ENCODE measurements at places on chromosomes 11 and 22.

DNA sequence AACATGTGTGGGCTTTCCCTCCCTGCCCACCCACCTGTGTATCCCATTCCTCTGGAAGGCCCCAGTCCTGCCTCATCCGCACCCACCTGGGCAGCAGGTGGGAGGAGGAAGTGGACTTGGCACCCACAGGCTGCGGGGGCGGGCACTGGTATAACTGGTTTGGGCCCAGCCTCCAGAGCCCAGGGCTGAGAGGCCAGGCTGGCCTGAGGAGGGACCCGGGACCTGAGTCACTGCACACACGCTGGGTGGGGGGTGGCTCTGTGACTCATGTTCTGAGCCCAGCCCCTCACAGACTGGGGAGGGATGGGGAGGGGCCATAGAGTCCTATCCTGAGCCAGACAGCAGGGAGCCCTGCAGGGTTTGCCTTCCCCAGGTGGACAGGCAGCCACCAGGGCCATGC, 16.7 kb downstream of the PHLDA2 start:
- no peak for DNase-seq

DNA sequence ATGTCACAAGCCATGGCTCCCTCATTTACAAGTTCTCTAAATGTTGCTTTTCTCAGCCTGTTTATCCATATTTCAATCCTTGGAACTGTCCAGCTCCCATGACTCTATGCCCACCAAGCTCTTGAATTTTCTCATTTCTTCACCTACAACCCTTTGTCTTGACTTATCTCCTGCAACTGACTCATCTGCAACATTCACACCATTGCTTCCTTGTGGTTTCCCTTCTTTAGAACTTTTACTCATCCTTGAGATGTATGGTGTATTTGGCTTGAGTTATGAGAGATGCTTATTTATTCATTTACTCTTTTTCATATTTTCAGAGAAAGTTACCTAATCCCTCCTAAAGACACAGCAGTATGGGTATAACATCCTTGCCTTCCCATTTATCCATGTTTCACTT, 18.8 kb downstream of the TRIM34 start:
- DNase-seq = no peak

DNA sequence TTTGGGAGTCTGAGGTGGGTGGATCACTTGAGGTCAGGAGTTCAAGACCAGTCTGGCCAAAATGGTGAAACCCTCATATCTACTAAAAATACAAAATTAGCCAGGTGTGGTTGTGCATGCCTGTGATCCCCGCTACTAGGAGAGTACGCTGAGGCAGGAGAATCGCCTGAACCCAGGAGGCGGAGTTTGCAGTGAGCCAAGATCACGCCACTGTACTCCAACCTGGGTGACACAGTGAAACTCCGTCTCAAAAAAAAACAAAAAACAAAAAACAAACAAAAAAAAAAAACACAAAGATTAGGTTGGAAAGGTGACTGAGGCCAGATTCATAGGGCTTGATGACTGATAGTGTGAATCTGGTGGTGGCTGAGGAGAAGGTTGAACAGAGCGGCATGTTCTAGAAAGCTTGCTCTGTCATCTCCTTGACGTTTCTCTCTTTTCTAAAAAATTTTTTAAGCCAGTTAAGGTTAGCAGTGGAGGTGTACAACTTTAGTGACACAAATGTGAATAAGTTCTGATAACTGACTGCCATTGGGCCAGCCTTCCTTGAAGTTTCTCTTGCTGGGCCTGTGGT, 40.9 kb downstream of the TXN2 start:
- DNase-seq = no peak

GRCh38 chr22:27627901-27628300, 173.7 kb downstream of the MN1 start:
- DNase-seq = no peak

DNA sequence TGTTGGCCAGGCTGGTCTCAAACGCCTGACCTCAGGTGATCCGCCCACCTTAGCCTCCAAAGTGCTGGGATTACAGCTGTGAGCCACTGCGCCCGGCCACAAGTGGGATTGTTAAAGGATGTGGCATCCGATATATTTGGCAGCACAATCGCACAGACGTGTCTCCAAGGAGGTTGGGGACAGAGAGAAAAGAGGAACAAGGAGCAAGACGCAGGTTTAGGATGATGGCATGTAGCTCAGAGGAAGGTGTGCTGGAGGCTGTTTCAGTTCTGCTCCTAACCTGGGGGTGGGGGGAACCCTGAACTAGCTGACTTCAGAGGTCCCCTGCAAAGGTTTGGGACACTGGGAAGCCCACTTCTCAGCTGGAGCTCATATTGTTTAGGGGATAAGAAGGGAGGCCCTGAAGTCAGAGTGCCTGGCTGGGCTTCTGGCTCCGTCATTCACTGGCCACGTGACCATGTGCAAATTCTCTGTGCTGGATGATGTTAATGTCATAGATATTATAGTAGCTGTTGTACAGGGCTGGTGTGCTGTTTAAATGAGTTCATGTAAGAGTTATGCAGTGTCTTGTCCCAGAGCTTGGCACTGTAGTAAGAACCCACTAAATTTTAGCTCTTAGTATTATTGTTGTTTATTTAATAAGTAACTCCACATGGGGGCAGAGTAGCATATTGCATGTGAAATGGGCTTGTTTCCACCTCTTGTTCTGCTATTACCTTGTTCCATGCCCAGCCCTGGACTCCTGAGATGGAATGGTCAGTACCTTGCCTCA, 129.7 kb downstream of the ST3GAL4 start:
- no peak for DNase-seq

DNA sequence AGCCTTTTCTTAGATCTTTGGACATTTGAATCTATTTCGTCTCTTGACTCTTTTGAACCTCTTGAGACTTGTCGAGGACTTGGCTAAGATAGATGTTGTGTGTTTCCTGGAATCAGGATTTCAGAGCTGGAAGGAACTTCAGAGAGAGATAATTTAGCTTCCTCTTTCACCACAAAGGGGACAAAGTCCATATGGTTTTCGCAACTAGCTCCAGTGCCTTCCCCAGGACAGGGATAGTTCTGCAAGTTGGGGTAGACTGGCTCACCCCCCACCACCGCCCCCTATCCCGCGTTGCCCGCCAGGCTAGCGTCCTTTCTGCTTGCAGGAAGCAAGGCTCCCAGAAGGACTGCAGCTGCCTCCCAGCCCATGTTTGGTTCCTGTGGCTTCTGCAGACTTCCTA, 75.7 kb upstream of the MYO18B start:
- DNase-seq = no peak

GRCh38 chr11:58580311-58580710, 1.4 kb downstream of the ZFP91 start:
- no peak for DNase-seq

- DNase-seq = no peak
Measured at GRCh38 chr22:31089160-31090100, 8.3 kb downstream of the SMTN start.

DNA sequence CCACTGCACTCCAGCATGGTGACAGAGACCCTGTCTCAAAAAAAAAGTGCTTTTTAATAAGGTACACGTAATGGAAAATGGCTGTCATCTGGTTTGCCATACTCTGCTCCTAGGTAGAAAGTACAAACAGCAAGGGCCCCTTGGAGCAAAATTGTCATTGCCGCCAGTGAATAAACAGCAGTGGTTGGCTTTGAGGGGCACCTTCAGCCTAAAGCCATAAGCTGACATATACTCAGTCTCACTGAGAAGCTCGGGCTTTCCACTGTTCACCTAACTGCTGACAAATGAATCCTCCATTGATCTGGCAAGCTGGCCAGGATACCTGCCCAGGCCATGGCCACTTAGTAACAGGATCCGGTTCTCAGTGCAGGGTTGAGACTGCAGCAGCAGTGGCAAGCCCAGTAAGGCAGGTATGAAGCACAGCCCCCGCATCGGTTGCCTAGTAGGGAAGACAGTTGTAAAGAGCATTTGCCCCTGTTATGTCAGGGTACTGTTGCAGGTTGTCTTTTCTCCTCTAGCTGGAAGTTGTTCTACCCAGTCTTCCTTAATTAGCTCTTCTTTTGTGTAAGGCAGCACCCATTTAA, 38.8 kb downstream of the MARK2 start:
- DNase-seq = no peak

DNA sequence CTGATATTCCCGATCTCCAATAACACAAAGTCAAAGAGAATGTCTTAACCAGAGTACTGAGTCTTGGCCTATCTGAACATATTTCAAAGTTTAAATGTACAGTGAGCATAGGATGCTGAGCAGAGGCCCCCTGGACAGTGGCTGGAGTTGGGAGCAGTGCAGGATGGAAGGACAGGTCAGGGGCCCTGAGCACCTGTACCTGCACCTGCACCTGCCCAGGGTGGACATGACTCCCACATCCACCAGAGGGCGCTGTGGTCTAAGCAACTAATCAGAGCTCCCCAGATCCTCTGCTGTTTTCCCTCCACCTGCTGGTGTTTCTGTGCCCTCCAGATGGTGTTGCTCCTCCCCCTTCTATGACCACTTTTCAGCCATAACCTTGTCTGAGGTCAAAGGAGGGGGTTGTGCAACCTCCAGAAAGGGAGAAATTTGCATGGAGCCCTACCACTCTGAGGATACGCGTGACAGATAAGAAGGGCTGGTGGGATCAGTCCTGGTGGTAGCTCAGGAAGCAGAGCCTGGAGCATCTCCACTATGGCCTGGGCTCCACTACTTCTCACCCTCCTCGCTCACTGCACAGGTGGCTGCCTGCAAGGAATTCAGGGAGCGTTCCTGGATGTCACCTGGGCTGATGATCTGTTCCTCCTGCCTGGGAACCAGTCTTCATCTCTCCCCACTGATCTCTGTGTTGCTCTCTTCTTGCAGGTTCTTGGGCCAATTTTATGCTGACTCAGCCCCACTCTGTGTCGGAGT, 49.1 kb upstream of the VPREB1 start:
- DNase-seq = peak; percentile 74

DNA sequence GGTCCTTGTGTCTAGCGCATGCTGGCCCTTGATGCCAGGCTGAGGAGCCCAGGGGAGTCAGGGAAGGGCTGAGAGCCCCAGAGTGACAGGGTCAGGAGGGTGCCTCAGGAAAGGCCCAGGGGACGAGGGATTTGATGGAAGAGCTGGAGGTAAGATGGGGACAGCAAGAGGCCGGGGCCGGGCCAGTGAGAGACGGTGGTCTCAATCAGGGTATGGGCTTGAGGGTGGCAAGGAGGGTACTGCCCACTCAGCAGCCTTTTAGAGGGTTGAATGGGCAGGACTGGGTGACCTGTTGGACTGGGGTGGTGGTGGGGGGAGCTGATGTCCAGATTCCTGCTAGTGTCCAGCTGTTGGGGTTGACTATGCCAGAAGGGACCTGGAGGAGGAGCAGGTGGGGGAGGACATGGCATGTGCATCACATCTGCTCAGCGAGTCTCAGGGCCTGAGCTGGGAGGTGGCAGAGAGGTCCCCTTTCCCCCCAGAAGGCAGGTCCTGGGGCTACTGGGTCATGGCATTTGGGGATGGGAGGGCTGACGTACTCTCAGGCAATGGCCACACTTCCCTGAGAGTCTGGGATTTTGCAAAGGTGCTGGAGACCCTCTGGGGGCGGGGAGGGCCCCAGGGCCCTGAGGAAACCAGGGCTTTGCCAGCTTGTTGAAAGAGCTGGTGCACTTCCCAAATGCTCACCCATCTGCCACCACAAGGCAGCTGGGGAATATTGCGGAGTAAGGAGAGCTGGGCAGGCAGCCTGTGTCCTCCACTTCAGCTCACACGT, 18.4 kb downstream of the MYO7A start:
- no peak for DNase-seq

- no peak for DNase-seq
Measured at GRCh38 chr11:15886866-15887265, 469.5 kb downstream of the SOX6 start.

DNA sequence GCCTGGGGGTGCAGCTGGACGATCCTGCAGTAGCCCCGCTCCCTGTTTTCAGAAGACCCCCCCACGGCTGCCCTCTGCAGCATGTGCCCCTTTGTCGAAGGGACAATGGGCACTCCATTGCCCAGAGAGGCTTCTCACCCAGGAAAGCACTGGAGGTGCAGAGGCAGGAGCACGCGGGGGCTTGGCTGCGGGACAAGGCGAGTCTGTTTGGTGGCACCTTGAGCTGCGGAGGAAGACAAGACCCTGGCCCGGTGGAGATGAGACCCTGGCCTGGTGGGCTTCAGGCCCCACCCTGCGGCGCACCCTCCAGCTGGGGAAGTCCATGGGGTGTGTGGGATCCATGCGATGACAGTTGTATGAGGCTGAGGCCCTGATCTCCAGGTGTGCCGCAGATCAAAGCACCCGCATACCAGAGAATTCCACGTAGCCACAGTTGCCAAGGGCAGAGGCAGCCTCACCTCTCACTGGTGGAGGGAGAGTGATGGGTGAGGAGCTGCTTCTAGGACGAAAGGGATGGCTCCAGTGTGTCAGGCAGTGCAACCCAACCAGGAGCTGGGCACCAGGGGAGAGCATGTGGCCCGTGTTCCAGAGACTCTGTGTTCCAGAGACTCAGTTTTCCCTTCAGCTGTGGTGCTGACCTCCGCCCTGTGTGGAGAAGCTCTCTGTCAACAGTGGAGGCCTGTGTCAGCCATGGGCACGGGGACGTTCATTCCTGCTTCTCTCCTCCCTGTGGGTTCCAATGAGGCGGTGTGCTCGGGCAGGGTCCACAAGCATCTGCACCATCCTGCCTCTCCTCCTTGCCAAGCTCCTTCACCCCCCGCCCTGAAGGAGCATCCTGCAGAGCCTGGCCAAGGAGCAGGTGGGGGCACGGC, 10.0 kb downstream of the TBX1 start:
- DNase-seq = no peak

DNA sequence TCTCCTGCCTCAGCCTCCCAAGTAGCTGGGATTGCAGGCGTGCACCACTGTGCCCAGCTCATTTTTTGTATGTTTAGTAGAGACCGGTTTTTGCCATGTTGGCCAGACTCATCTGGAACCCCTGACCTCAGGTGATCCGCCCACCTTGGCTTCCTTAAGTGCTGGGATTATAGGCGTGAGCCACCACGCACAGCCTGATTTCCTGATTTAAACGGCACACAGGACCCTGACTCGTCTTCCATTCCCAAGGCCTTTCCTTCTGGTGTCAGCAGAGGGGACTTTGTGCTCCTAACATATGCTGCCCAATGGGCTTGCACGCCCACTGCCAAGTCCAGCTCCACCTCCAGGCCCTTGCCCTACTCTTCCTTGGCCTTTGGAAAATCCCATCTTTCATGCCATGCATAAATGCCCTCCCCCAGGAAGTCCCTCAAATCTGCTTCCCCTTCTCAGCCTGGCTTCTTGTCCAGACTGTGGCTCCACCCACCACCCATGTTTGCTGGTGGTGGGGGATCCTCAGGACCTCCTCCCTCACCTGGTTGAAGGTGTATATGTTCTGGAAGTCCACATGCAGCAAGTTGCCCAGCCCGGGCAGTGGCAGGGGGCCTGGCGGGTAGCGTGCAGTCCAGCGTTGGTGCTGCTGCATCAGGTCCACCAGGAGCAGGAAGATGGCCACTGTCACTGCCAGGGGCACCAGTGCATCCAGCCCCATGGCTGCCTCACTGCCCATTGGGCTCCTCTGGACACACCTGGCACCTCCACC, 23.9 kb upstream of the CYP2D6 start:
- DNase-seq = no peak

Measured in activated T-helper 1 cell treated with anti-CD3 and anti-CD28 coated beads, Interleukin-2, amount 50 U/mL, for 16 hours (primary cell).